ENCODE measurements at places on chromosomes 12 and 14.

DNA sequence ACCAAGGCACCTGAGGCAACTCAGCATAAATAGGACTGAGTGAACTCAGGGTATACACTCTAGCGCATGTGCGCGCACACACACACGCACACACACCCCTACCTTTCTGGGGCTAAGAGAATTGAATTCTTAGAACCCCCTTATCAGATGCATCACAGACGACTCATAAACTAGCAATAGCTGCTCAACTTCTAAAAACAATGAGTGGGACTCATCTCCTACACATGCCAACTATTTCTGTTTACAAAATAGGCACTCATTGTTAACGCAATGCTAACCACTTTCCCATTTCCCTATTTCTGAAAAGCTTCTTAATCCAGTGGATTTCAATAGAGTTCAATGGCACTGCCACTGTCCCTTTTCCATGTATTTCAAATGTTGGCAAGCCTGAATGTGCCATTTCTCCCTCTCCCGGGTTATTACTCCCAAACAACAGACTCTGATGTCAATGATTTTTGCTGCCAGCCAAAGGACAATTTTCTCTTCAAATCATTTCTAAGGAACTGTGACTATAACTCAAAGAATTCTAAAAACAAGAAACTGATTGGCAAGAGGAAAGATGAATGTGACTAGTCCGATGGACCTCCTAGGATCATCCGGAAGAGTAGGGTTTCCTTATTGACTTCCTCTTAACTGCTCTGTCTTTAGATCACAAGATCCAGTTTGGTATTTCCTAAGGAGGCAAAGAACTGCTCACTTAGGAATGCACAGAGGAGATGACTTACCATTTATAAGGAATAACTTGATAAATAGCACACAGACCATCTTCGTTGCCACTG lies 48.8 kb downstream of the SLC38A1 start:
- no peaks in the 10 kb centered on the region for H3K27me3 ChIP-seq
- peaks cover 78% of the 10 kb centered on the region for H3K4me1 ChIP-seq
- H3K27ac ChIP-seq: peak overlapping the region; percentile 91
- H3K36me3 ChIP-seq: peaks cover 34% of the 10 kb centered on the region
- peak overlapping the region; percentile 8 for H3K4me3 ChIP-seq

- H3K27ac ChIP-seq: no peak overlapping the region
- DNase-seq: no peak
Observed at GRCh38 chr12:7091660-7092228, 501 bp downstream of the C1R start.

DNA sequence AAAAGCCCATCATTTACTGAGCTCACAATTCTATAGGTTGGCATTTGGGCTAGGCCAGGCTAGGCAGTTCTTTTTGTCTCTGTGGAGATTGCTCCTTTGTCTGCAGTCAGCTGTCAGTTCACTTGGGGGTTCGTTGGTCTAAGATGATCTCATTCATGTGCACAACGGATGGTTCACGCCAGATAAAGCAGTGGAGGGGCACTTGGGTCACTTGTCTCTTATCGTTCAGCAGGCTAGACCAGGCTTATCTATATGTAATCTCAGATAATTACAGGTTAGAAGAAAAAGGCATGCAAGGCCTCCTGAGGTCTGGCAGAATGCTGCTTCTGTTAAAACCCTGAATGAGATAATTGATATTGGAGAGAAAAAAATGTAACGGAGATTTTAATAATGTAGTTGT lies 119.0 kb upstream of the ATP2B1 start:
- no peaks in the 10 kb centered on the region for H3K27me3 ChIP-seq
- no peak overlapping the region for H3K4me3 ChIP-seq
- H3K27ac ChIP-seq: no peak overlapping the region
- H3K36me3 ChIP-seq: no peaks in the 10 kb centered on the region
- DNase-seq: no peak

DNA sequence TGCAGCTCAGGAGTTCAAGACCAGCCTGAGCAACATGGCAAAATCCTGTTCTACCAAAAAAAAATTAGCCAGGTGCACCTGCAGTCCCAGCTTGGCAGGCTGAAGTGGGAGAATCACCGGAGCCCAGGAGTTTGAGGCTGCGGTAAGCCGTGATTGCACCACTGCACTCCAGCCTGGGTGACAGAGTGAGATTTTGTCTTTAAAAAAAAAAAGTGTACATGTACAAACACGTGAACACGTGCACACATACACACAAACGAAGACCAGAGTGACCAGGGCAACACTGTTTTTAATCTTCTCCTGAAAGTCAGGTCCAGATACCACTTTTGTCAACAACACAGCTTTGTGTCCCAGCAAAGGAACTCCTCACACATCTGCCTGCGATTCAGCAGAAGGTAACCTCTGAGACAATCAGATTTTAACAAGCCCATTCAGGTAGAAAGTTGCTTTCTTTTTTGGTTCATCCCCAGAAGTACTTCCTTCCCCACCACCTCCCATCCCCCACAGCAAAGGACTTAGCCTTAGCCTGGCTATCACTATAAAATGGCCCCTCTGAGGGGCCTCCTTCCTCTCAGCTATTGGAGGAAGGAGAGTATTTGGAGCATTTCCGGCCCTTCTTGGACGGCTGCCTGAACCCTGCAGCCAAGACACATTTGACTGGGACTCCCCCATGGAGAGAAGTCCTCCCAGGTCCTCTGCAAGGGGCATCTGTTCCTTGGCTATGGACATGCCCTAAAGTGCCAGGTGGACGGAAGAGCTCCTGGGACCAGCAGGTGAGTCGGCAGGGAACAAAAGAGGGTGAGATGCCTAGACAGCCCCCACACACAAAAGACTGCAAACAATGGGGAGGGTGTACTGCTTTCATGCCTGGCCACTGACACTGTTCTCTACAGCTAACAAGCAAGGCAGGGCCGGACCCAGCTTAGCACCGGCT lies 9.8 kb downstream of the CTDSP2 start:
- H3K27me3 ChIP-seq: no peaks in the 10 kb centered on the region
- DNase-seq: peak; percentile 66
- H3K36me3 ChIP-seq: peaks cover 14% of the 10 kb centered on the region
- H3K4me3 ChIP-seq: peak overlapping the region; percentile 31
- peak overlapping the region; percentile 71 for H3K27ac ChIP-seq
- H3K4me1 ChIP-seq: peaks cover 99% of the 10 kb centered on the region

DNA sequence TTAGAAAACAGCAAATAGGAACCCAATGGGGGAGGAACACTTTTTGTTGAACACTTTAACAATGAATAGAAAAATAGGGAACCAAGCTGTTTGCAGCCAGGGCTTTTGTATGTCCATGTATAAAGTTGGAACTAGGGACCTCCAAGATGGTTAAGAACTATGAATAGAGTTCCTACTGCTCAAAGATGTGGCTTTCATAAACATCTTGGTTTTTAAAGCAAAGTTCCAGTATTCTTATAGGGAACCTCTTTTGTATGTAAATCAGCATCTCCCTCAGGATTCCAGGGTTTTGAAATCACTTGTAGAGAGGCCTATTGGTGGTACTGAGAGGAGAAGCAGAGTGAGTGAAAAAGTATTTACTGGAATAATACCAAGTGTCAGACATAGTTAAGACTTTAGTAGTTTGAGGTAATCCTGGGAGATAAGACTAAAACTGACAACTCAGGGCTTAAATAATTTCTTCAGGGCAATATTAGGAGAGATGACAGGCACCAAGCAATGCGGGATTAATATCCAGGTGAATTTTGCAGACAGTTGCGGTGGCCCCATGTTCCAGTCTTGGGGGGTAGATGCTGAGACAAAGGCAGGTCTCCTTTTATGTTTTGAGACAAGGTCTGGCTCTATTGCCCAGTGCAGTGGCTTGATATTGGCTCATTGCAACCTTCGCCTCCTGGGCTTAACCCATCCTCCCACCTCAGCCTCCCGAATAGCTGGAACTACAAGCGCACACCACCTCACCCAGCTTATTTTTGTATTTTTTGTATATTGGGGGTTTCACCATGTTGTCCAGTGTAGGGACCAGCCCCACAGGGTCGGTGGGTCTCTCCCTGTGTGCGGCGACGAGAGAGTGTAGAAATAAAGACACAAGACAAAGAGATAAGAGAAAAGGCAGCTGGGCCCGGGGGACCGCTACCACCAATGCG lies 10.4 kb upstream of the EID3 start:
- peaks cover 17% of the 10 kb centered on the region for H3K4me1 ChIP-seq
- H3K4me3 ChIP-seq: no peak overlapping the region
- no peak for DNase-seq

DNA sequence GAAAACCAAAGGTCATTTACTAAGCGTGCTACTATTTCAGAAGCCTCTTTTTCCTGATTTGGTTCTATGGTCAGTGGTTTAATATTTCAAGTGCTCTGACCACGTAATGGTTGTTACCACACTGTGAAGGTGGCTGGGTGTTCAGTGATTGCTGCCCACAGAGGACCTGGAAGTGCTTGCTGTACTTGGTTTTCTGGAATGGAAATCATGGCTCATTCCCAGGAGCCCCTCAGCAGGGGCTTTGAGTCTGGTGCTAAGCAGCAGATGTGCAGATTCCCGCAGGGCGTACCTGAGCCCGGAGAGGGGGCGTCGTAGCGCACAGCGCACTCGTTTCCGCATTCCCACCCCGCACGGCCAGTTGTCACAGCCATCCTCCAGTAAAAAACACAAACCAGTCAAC lies 50.5 kb downstream of the TRAF3 start:
- no peak overlapping the region for H3K4me3 ChIP-seq
- H3K27ac ChIP-seq: no peak overlapping the region
- H3K4me1 ChIP-seq: peaks cover 42% of the 10 kb centered on the region
- peaks cover 41% of the 10 kb centered on the region for H3K36me3 ChIP-seq
